ENCODE measurements at places on chromosomes 4 and X.

GRCh38 chr4:105520819-105521790, 31.3 kb upstream of the ARHGEF38 start:
- peak; percentile 12 for DNase-seq

GRCh38 chr4:95625020-95625419, 76.2 kb upstream of the UNC5C start:
- DNase-seq: no peak

DNA sequence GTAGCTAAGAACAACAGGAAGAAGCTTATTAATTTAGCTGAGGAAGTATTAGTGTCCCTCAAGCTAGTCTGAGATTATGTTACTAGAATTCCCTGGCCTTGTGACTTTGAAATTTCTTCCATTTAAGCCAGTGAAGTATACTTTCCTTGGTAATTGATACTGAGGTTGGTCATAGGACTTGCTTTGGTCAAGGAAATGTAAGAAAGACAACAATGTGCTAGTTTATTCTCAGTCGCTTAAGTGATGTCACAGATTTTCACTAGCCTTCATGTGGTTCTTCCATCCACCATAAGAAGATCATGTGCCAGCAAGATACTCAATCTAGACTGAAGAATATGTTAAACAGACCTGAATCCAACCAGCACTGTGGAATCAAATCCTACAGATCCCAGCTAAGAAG, 1140.1 kb downstream of the TECRL start:
- no peak for DNase-seq

GRCh38 chr4:25310066-25310802, 2.3 kb upstream of the ZCCHC4 start:
- no peak for DNase-seq

DNA sequence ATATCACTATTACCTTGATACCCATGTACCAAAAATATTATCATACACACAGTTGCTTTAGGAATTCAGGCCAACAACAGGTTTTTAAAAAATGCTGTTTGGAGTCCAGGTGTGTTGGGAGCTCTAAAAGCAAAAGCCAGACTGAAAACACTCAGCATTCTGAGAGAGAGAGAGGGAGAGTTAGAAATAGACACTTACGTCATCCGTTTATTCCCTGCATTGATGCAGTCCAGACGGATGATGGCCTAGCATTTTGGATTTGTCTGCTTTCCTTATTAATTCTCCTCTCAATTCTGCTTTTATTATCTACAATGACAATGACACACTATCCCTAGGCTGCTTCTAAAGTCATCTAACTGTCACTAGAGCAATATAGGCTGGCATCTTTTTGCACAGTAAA, 358.3 kb upstream of the BOD1L1 start:
- no peak for DNase-seq

GRCh38 chr4:39544580-39545315, 17.5 kb upstream of the UGDH start:
- DNase-seq: peak; percentile 31

DNA sequence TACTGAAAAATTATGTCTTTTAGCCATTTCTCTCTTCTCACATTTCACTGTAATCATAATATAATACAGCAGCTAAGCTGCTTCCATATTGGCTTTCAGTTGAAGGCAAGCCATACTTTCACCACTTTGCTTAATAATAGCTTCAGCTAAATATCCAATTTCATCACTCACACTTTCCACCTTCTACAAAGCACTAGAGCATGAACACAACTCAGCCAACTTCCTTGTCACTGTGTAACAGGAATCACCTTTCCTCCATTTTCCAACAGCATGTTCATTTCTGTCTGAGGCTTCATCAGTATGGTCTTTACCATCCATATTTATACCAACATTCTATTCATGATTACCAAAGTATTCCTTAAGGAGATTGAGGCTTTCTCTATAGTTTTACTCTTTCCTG, 219.8 kb upstream of the CTSO start:
- DNase-seq: no peak

DNA sequence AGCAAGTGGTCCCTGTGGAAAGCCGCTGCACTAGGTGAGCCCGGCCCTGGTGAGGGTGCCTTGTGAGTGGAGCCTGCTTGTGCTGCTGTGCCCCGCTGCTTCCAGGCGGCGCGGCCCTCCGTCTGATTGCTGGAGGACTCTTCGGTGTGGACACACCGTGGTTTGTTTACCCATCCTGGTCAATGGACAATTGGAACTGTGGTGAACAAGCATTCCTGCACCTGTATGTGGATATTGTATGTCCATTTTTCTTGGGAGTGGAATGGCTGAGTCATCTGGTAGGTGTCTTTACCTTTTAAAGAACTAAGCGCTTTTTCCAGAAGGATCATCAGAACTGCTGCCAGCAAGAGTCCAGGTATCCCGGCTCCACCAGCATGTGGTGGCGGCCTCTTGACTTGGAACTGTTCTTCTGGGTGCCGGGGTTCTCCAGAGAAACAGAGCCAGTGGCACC, 15.6 kb downstream of the MAEA start:
- DNase-seq: no peak

DNA sequence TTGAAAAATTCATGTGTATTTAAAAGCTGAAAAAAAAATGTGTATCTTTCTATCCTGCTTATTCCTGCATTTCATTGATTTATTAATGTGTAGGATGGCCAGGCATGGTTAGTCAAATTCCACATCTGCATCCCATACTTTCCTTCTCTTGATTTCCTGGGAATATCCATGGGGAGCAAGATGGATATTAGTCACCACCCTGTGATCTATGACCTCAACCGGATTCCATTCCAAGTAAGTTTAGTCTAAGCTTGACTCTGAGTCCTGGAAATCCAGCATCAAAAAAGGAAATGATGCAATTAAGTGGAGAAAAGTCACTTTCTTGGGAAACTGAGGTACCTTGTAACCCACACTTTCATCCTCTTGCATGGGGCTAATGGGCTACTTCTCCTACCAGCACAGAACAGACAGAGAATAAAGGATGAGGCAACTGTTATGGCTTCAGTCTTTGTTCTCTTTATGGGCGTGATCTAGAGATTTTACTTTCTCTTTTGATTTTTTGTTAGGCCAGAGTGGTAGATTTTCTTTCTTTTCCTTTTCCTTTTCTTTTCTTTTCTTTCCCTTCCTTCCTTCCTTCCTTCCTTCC, 17.1 kb upstream of the BEX4 start:
- no peak for DNase-seq

DNA sequence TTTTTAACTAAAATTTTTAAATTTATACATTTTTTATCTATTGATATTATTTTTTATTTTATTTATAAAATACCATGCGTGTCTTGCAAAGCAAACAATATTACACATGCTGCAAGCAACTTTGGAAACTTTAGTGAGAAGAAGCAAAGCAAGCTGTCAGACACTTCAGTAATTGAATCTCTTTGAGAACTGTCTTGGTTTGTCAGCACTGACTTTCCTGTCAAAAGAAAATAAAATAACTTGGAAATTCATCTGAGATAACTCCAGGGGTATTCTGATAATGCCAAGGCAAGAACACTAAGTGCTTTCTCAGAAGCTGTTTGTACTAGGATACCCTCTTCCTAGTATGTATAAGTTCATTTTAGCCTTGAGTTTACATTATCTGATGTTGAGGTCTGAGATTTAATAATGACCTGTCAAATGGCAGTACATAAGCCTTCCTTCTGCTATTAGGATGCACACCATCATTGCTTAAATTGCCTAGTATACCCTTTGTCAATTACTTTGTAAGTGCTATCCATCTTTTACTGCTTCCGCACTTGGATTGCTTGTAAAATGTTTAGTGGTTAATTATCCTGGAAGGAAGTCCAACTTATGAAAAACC, 624.2 kb upstream of the AGA start:
- no peak for DNase-seq

GRCh38 chrX:136452614-136453013, 35.1 kb upstream of the BRS3 start:
- DNase-seq: no peak

DNA sequence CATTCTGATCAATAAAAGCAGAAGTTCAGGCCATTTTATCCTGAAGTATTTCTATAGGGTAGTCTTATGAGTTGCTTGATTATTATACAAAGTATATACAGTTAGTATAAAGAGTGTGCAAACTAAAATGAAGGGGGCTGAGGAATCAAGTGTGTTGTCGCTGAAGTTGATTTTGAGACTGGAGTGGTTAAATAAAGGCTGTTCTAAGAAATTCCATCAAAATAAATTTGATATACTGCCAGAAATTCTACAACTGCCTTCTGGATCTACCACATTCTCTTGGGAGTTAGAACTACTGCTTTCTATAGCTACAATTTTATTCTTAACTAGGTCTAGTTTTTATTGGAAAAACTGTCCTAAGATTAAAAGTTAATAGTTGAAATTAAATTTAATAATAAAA, 12.4 kb downstream of the EDNRA start:
- no peak for DNase-seq

DNA sequence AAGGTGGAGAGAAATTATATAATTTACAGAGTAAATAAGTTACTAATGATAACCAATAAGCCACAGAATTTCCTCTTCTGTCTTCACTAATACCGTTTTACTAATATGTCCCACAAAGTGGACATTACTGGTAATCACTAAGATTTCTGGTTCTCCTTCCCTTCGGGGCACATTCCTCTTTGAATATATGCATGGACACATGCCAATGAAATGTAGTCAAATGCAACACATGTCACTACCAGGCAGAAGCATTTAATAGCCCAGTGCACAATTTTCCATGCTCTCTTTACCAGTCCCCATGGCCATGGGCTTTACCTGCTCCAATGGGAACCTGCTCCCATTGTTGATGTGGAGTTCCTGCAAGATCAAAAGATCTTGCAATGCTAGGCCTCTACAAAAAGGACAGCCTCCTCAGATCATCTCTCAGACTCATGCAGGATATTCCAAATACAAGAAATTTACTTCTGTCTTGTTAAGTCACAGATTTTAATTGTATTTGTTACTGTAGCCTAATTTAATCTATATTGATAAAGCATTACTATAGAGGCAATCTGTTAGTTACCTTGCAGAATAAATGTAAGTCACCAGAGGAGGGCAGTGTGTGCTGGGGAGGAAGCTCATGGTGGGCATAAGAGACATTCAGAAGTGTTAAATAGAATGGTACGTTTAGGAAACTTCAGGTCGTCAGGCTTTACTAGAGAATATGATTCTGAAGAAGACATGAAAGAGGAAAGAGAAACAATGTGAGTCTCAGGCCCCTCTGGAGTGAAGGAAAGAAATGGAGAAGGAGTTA, 37.1 kb upstream of the INPP4B start:
- no peak for DNase-seq

DNA sequence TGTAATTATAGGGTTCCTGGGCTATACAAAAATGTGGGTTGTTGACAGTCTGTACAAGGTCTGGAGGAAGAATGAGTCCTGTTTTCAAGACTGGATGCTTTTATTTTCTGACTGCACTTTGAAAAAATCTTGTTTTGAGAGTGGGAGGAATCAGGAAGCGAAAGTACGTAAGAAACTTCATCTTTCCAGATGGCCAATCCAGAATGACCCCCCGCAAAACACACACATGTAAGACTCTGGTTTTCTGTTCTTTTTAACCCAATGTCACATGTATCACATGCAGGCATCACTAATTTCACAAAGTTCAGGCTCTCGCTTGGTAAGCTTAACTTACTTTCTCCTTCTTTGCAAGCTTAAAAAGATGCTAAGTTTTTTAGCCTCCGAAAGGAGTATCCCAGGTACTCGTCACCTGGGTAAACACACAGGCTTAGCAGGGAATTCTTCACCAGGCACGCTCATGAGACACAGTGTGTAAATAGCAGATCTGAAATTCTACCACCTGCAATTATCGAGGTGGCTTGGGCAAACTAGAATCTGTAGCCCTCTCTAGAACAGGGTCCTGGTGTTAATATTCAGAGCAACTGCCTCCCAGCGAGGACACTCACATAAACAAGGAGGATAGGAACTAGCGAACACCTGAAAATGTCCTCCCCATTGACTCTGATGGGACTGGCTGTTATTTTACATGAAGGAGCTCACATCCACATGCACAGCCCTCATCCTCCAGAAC, 90.7 kb downstream of the NSUN7 start:
- peak; percentile 51 for DNase-seq
